ENCODE measurements at places on chromosomes 12 and 14.
A peak's percentile ranks its signal among the peaks of the same experiment; 100 is the strongest.

DNA sequence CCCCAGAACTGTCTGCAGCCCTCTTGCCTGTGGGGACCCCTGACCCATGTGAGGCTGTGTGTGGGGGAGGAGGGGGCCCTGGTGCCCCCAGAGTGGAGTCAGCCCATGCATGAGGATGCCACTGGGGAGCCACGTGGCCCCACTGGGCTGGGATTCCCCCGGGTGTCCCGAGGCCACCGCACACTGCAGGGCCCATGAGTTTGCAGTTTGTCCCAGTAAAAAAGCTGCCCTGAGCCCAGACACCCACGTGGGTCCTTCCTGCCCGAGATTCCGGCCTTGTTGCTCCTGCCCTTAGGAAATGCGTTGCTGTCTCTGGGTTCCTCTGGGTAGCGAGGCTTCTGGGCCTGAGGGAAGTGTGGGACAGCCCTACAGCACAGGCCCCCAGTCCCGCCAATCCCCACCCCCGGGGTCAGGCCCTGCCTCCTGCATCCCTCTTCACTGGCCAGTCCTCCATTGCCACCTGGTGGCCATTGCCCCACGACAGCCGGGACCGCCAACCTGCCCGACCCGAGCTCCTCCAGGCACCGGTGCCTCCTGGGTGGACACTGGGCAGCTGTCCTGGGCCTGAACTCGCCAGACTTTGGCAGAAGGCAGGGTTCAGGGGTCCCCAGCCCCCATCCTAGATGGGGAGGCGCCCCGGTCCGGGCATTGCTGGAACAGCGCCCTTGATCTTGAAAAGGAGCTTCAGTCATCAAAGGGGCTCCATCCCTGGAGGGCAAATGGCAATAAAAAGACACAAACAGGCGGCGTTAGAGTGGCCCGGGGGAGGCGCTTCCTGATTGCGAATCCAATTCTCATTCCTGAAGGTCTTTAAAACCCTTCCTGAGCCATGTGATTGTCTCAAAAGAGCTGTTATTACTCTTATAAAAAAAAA, 15.6 kb upstream of the C14orf180 start:
- peak; percentile 69 for DNase-seq

DNA sequence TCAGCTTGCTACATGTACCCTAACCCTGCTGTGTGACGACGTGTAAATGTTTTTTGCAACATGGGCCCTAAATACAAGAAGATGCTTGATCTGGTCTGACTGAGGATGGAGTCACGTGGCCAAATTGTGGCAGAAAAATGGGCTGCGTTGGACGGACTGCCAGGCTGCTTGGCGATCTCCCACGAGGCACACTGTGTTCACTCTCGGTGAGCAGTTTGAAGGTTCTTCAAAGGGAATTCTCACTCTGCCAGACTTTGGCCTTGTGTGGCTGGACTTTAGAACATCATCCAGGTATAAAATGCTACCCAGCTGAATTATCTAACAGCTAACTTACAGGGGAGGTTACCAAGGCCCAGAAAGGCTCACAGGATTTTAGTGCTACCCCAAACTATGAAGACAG, 85.1 kb downstream of the KDM2B start:
- no peak for DNase-seq

- DNase-seq, result no peak
Measured at GRCh38 chr12:95224202-95225170, 6.9 kb downstream of the VEZT start.

GRCh38 chr14:34297786-34298520, 164.1 kb downstream of the SPTSSA start:
- no peak for DNase-seq

DNA sequence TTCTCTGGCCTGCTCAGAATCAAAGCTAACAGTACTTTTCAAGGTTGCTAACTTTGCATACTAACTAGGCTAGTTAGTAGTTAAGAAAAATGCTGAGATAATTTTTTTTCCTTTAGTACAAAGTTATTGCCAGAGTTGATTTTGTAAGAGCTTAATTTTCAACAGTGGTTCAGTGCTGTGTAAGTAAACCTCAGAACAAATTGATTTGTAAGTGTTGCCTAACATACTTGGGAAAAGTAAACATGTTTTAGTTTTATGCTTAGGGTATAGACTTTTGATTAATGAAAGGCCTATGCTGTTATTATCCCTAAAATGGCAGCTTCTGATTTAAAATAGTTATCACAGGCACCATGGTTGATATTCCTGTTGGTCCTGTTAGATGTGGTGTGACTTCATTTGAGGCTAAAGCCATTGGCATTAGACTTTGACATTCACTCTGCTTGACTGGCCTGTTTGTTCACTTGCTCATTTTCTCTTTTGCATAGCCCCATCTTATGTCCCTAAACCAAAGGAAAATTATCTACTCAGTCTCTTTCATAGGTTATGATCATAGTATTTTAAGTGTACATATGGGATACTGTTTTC, 5.2 kb downstream of the CMAS start:
- no peak for DNase-seq

GRCh38 chr12:40105515-40106201, at the start of gene SLC2A13:
Gene SLC2A13, minus strand, starts transcription at chr12:40106081. Its CDS starts 273 bp downstream, at chr12:40105808.
- peak; percentile 78 for DNase-seq

GRCh38 chr12:117567644-117568216, 206.3 kb upstream of the NOS1 start:
- DNase-seq, result no peak

- DNase-seq, result no peak
Measured at GRCh38 chr12:87612996-87613395, 416.2 kb downstream of the C12orf50 start.

DNA sequence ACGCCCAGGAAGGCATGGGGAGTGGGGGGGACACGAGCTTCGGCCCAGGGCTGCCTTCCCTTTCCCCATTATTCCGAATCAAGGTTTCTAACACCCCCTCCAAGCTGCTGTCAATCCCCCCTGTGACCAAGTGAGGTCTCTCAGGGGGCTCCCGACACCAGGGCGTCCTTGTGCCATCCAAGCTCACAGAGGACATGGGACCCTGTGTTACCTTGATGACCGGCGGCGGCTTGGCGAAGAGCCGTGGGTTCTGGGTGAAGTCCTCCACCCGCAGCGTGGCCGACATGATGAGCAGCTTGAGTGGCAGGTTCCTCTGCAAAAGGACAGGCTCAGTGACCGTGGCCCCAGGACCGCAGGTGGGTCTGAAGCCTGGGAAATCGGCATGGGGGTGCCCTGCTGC, 20.3 kb downstream of the DHX37 start:
- DNase-seq, result no peak

DNA sequence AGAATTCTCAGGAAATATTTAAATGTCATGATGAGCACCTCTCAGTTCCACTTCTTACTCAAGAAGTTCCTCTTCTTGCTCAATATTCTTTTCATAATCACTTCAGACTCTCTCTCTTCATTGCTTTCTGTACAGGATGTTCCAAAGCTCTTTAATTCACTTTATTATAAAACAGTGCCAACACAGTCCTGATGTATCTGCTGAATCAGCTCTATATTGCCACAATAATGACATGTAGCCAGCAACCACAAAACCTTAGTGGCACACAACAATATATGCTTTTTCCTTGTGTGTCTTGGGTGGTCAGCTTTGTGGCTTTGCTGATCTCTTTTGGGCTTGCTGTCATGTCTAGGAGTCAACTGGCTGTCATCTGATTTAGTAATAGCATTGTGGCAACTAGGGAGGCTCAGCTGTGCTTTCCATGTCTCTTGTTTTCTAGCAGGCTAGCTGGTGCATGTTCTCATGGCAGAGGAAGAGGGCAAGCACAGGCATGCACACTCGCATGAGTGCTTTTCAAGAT, 52.8 kb upstream of the SLC2A13 start:
- no peak for DNase-seq

- DNase-seq, result no peak
Measured at GRCh38 chr14:89625244-89625713, 208.2 kb upstream of the FOXN3 start.

GRCh38 chr14:68039593-68039992, 220.0 kb downstream of the RAD51B start:
- no peak for DNase-seq

- no peak for DNase-seq
Measured at GRCh38 chr12:117967043-117967442, 1.7 kb downstream of the KSR2 start.
